ENCODE measurements at places on chromosomes 2 and 18. TPM values are rescaled to one million over a fixed set of nuclear protein-coding genes. Genes with fewer than 3 reads are reported as not detected.

The ACVR1C gene
- 2.0 TPM for total RNA-seq

The TUBB8B gene
- total RNA-seq = not detected

The SERPINB5 gene
- total RNA-seq = not detected

The C2orf92 gene
- total RNA-seq = 4.8 TPM

The ABCA12 gene
- total RNA-seq = not detected

The KIAA1328 gene
- total RNA-seq = 7.3 TPM

The NAPG gene
- 31.8 TPM for total RNA-seq

The CCDC102B gene
- 2.1 TPM for total RNA-seq

The GAREM2 gene
- total RNA-seq = 2.8 TPM
